ENCODE measurements at places on chromosomes 6 and 20.

GRCh38 chr20:11229772-11230171 lies 556.0 kb upstream of the JAG1 start:
- peak; percentile 17 for DNase-seq

DNA sequence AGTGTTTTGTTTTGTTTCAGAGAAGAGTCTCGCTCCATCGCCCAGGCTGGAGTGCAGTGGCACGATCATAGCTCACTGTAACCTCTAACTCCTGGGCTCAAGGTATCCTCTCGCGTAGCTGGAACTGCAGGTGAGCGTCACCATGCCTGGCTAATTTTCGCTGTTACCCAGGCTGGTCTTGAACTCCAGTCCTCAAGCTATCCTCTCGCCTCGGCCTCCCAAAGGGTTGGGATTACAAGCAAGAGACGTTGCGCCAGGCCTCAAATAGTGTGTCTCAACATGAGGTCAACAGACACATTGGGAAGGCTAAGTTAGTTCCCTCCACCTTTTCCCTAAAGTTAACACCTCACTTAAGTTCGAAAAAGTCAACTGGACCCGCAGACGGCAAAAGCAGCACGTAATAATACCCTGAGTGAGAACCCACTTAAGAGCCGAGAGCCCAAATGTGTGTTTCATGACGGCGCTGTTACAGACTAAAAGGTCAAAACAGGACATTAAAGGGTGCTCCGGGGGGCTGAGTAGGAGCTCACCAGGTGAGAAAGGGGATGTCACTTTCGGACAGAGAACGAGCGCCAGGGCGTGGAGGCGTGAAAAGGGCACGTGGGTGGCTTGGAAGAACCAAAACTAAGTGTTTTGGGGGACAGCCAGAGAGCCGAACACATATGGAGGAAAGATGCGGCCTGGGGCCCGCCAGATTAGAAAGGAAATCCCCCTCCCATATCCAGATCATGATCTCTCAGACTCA lies 499 bp downstream of the TTI1 start:
- DNase-seq: no peak

DNA sequence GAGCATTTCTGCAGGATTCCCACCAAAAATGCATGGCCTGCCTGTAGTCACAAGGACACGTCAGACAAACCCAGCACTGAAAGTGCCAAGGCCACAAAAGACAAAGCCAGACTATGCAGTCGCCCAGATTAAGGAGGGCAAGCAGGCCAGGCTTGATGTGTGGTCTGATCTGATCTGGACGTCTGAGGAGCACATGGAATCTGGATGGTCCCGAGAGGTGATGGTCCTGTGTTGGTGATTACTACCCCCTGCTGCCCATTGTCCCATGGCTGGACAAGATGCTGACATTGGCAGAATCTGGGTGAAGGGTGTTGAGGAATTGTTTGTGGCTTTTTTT lies 17.1 kb downstream of the NPEPL1 start:
- no peak for DNase-seq

DNA sequence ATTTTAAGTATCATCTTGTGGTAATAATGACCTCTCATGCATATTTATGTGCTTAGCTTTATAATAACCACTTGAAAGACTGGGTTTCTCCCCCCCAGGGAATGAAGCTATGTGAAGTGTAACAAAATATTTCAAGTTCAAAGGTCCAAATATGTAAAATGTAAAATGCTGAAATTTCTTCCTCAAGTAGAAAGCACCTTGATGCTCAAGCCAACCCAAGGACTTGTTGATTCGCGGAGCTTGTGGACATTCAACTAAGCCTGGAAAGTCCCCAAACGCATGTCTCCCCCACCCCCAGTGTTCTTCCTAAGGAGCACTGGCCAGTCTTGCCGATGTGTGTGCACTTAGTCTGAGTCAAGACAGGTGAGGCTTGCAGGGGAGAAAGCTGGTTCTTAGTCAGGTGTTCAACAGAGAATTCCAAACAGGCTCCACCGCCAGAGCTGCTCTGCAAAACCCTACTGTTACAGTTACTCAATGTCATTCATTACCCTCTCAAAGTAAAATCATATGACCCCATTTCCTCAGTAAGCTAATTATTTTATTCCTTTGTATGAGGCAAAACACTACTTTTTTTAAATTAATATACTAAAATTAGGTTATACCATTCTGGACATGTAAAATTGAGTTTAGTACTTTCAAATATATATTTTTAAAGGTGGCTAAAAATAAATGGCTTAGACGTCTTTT lies 46.9 kb upstream of the QKI start:
- DNase-seq: no peak

DNA sequence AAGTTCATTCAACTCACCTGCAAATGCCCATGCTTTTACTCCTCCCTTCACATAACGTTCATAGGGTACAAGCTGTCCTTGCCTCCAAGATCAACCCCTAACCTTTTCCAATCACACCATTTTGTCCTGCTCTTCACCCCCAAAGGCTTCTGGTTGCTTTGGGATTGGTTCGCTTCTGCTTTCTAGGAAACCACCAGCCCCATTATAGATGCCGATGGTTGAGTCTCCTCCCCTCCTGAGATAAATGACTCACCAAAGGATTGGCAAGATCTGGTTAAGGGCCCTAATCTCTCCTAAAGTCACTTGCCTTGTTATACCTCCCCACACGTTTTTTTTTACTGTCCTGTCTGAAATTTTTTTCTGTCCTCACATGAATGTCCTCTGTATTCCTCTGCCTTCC lies 311.4 kb downstream of the HACE1 start:
- no peak for DNase-seq

- DNase-seq: no peak
Observed at GRCh38 chr20:21971436-21971835, 266.0 kb downstream of the PAX1 start.

All from C1 segment of cervical spinal cord (tissue), 14 donors.